ENCODE measurements at places on chromosomes 7 and 10.

GRCh38 chr10:74558403-74558802 lies 268.0 kb upstream of the KAT6B start:
- DNase-seq, result no peak

GRCh38 chr10:32959006-32959920 lies 1.2 kb upstream of the ITGB1 start:
- no peak for DNase-seq

- DNase-seq, result no peak
These were observed 452 bp downstream of the ATE1 start for GRCh38 chr10:121927318-121927840.

DNA sequence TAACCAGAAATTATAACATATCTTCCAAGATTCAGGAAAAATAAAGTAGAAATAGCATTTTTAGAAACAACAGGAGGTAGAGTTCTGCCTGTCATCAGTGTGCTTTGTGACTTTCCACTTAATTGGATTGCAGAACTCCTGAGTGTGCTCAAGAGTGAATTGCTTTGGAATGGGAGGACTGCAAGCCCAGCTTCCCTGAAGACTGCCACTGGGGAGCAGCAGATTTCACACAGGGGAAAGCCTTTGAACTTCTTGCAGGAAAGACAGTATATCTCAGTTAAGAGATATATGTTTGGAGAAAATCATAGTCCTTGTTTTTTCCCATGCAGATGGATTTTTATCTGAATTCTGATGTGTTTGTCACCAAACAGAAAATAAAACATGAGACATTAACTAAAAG lies 124.5 kb downstream of the TMEM168 start:
- no peak for DNase-seq

DNA sequence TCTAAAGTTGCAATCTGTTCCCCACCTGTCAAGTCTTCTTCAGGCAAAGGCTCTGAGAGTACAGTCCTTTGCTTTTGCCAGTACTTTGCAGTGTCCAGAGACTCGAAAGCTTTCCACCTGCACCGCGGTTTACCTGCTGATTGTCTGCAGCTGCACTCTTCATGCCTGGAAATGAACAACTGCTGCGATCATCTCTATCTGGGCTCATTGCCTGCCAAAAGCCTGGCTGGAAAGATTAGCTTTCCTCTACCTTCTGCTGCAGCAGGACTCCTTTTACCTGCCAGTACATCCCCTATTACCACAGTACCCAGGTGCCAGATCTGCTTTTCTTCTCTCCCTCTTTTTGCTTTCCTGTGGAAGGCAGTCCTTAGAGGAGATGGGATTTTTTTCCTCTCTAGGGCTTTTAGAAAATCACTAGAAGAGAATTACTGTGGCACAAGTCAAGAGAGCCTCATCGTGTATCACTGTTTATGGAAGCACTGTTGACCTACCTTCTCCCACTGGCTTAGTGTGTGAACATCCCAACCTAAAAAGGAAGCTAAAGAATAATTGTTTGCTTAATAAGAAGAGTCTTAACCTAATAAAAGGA lies 2.2 kb downstream of the STRIP2 start:
- DNase-seq, result no peak

- DNase-seq, result no peak
These were observed 252.0 kb downstream of the SORCS3 start for GRCh38 chr10:104892879-104893617.

- DNase-seq, result no peak
These were observed 5.3 kb upstream of the ARHGAP19 start for GRCh38 chr10:97297556-97298222.

- DNase-seq, result no peak
These were observed 14.3 kb downstream of the SKIDA1 start for GRCh38 chr10:21511095-21511570.

DNA sequence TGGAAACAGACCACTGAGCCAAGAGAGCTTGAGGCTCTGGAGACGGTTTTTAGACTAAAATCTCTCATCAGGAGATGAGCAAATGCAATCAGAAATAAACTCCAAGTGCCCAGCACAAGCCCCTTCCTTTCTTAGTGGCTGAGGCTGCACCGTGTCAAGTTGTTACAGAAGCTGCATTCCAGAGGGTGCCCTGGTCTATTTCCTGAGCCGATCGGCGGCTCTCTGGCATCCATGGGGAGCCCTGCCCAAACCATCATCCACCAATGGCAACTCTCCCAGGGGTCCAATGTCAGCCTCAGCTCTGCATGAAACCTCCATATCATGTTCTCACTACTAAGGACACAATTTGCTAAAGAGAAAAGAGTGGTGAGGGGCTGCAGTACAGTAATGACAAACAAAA lies 89.6 kb downstream of the SVIL start:
- DNase-seq, result no peak

- no peak for DNase-seq
These were observed 16.8 kb upstream of the CSGALNACT2 start for GRCh38 chr10:43121444-43121843.

DNA sequence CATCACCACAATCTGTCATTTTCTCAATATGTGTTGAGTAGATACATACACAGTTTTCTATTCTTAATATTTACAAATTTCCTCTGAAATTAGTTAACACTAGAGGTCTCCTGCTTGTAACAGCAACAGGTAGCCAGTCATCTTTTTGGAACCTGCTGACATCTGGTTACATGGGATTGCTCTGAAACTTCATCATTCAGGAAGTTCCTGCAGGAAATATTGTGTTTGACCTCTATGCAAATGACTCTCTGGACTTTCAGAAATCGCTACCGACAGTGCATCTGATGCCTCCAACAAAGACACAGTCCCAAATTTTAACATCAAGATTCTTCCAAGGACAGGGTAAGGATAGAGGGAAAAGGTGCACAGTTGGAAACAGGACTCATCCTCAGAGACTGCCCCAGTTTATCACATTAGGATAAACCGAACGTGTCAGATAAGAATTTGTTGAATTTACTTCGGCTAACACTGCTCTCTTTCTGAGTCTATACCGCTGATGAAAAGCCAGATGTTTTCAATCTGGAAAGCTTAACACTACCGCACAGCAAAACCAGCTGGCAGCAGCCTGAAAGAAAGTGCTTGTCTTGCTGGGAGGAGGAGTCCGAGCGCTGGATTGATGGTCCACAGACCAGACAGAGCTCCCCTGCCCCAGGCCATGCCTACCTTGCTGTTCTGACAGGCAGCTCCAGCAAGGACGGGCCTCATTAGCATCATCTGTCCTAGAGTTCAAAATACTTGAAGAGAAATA lies 633.4 kb downstream of the PARD3 start:
- no peak for DNase-seq

DNA sequence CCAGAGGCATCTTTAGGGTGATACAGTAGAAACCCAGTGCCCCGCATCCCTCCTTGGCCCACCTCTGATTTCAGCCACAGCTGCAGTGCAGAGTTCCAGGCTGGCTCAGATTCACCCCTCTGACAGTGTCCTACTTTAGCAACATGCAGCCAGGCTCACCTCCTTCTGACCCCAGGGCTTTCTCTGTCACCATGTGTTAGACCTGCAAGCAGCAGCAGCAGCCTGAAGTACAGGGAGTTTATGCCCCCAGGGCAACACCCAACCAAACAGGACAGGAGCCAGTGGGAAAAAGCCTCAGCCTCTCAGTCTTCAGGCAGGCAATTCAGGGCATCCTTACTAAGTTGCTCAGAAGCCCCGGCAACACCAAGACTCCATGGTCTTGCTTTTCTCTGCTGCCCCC lies 109.0 kb upstream of the PLXNA4 start:
- no peak for DNase-seq

DNA sequence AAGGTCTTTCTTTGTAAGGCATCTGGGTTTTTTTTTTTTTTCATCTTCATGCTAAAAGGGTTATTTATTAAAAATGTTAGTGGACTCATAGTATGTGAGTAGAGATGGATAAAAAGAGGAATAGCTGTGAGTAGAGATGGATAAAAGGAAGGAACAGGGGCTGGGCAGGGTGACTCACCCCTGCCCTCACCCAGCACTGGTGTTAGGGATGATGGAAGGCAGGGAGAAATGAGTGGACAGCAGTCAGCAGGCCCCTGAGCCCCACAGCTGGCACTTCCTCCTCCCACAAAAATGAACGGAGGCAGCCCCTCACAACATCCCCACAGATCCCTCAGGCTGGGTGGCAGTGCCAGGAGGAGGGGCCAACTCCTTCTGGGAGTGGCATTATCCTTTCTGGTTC lies 39.3 kb downstream of the ANTXRL start:
- DNase-seq, result no peak

DNA sequence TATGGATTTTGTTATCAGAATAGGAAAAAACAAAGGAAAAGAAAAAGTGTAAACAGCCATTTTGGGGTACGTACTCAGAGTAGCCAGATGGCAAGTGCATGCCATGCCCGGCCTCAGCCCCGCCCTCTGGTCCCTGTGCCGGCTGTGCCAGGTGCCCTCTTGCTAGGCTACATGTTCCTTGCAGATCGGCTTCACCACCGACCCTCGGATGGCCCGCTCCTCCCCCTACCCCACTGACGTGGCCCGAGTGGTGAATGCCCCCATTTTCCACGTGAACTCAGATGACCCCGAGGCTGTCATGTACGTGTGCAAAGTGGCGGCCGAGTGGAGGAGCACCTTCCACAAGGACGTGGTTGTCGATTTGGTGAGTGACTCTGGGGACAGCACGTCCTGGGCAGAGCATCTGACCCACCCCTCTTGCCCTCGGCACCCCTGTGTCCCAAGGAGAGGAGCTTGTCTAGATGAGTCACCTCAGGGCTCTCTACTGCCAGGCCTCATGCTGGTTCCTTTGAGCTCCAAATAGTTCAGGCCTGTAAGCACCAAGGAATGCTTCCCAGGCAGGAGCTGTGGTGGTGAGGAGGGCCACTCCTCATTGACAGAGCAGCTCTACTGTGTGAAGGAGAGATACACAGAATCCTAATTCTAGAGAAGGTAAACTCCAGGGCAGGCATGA lies 54.9 kb upstream of the ZMIZ2 start:
- DNase-seq, result no peak

GRCh38 chr7:94284104-94284503 lies 110.6 kb upstream of the COL1A2 start:
- no peak for DNase-seq

DNA sequence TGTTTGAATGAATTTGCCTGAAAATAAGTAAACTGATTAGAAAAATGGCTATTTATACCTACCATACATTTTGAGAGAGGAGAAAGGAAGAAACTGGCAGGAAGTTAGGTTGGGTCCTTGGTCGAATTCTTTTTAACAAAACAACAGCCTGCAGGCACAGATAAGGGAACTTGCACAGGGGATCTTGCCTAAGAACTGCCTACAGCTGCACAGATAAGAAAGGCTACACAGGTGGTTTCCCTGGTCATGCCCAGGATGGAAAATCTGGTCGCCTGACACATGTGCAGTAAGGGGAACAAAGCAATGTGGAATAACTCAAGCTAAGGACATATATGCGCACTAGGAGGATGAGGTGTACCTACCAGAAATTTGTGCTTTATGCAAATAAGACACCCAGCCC lies 732.1 kb upstream of the POT1 start:
- no peak for DNase-seq

GRCh38 chr10:43802988-43803696 lies 154.5 kb upstream of the ZNF32 start:
- DNase-seq, result no peak

DNA sequence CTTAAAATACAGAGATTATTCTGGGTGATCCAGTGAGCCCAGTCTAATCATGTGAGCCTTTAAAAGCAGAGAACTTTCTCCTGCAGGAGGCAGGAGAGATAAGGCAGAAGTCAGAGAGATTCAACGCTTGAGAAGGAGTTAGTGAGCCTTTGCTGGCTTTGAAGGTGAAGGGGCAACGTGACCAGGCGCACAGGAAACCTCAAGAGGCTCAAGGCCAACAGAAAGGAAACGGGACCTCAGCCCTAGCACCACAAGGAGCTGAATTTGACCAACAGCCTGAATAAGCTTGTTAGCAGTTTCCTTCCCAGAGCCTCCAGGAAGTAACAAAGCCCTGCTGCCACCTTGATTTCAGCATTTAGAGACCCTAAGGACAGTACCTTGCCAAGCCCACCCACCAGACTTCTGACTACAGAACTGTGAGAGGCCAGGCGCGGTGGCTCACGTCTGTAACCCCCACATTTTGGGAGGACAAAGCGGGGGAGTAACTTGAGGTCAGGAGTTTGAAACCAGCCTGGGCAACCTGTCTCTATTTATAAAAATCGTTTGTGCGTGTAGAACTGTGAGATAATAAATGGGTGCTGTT lies 87.3 kb upstream of the KAT6B start:
- DNase-seq, result no peak

DNA sequence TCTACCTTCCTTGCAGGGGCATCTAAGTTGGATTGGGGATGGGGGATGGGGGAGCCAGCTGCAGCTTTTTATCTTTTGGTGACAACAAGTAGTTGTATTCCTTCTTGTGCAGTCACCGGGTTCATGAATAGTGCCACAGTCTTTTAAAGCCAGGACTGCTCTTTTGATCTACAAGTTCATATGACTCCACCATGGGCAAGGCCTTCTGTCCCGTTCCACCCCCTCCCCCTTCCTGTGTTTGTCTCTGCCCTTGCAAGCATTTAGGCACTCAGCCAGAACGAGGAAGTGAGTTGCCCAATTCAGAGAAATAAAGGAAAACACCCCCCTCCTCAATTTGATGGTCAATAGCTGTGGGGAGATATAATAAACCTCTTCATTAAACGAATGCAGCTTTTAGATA lies 44.8 kb upstream of the EGR2 start:
- no peak for DNase-seq

DNA sequence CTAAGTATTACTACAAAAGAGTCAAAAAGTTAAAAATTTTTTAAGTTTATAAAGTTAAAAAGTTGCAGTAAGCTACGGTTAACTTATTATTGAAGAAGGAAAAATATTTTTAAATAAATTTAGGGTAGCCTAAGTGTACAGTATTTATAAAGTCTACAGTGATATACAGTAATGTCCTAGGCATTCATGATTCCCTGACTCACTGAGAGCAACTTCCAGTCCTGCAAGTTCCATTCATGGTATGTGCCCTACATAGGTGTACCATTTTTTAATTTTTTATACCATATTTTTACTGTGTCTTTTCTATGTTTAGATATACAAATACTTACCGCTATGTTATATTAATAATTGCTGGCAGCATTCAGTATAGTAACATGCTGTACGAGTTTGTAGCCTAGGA lies 92.3 kb downstream of the CTNNA3 start:
- DNase-seq, result no peak

DNA sequence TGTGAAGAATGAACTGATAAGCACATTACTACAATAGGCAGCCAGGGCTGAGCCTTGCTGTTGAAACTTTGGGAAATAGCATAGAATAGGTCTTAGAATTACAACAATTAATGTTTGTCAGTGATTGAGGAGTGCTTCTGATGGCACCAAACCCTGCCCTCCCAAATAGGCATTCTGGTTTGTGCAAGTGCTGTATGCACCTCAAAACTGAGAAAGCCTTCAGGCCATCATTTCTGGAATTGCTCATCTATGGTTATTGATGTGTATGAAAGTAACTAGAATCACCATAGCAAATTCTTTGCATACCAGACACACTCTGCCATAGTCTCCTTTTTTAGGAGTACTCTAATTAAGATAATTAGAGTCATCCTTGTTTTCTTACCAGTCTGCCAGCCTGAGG lies 585.0 kb upstream of the MBL2 start:
- DNase-seq, result no peak

Data from stimulated activated CD8-positive, alpha-beta memory T cell treated with anti-CD3 and anti-CD28 coated beads, Interleukin-7, amount 100 ng/mL, for 1 hour (primary cell).